ENCODE measurements at places on chromosomes 1 and 21.

GRCh38 chr1:165014753-165015152, 341.8 kb downstream of the LMX1A start:
- DNase-seq, result no peak

GRCh38 chr1:184276416-184276815, 110.4 kb upstream of the C1orf21 start:
- no peak for DNase-seq

DNA sequence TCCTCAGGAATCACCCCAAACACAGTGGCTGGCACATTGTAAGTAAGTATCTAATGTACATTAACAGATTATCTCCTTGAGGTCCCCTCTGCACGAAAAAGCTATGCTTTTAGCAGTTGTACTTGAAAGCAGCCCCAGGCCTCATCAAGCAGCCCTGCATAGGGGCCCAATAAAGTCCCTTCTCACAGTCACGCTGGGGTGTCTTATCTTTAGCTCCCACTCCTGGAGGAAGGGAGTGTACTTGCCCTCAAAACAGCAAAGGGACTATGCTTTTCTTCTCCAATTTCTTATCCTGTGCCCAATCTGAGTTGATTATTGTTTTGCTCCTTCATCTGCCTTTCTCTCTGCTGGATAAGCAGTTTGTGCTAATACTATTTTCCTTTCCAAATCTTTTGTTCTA, 168.8 kb upstream of the PLXNA2 start:
- no peak for DNase-seq

- no peak for DNase-seq
Measured at GRCh38 chr1:42793824-42794223, 9.0 kb downstream of the TMEM269 start.

- DNase-seq, result peak; percentile 44
Measured at GRCh38 chr1:174769961-174770549, 229.7 kb upstream of the CACYBP start.

DNA sequence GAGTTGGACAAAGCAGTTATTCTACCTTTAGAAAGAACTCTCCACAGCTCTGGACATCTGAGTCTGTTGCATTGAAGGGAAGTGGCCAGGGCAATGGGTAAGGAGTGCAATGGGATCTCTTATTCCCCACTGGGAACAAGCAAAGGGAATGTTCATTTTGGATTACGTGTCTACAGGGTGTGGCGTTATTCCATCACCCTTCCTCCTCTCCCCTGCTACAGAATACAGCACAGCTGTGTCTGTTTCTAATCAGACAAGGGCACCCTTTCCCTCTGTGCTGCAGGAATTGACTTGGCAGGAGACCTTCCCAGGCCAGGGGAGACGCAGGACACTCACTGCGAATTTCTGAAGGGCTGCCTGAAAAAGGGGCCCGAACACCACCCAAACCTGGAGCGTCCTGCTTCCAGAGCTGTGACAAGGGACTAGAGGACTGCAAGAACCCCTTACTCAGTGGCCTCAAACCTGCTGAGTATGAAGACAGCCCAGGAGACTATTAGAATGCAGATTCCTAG, 163.6 kb upstream of the RAB4A start:
- DNase-seq, result no peak

- no peak for DNase-seq
Measured at GRCh38 chr1:119141020-119141424, 569 bp upstream of the WARS2 start.

- no peak for DNase-seq
Measured at GRCh38 chr1:15008783-15009729, 144.5 kb upstream of the TMEM51 start.

DNA sequence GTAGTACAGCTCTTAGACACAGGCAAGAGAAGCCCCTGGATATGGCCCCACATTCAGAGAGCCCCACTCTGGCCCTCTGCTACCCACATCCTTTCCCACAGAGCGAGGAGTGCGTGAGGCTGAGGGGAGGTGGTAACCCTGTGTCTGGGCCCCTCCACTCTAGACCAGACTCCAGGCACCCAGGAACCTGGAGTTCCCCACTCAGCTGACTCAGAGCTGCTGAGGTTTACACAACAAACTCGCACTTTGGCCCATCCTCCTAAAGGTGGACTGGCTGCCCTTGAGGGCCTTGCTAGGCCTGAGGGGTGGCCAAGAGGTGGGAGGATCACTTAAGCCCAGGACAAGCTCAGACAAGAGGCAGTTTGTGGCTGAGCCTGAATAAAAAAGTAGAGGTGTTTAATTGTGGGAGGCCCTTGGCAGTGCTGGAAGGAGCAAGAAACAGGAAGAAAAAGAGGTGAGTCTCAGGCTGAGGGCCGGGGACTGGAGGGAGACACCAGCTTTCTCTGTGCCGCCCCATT, 10.7 kb downstream of the MR1 start:
- no peak for DNase-seq

DNA sequence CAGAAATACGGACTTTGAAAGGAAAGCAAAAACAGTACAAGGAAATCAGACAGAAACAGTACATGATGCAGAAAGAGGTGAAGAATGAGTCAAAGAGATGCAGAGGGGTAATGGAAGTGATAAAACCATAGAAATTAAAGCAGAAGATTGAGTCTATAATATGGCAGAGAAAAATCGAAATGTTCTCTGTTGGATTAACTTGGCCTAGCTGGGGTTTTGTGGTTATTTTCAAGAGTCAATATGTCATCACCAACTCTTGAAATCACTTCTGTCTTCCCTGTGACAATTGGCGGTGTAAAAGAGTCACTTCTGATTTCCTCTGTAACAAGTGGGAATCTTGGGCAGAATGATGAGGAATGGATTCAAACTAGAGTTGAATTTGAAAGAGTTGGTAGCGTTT, 7.4 kb downstream of the YTHDF2 start:
- DNase-seq, result no peak

Data from NCI-H1092 (cell line).